Left ventricle myocardium inferior (tissue), 1 donor: ENCODE measurements at places on chromosomes 7 and 10. TPM values are rescaled to one million over a fixed set of nuclear protein-coding genes. Genes with fewer than 3 reads are reported as not detected.

The CYP2E1 gene
- total RNA-seq: 1.1 TPM

The JAKMIP3 gene
- 1.7 TPM for total RNA-seq

- no peak for DNase-seq
Observed at GRCh38 chr10:87000491-87000890, 19.6 kb upstream of the FAM25A start.

- DNase-seq: no peak
Observed at GRCh38 chr7:122833888-122834570, 52.2 kb downstream of the CADPS2 start.

- no peak for DNase-seq
Observed at GRCh38 chr10:7085913-7086589, 324.8 kb downstream of the SFMBT2 start.

DNA sequence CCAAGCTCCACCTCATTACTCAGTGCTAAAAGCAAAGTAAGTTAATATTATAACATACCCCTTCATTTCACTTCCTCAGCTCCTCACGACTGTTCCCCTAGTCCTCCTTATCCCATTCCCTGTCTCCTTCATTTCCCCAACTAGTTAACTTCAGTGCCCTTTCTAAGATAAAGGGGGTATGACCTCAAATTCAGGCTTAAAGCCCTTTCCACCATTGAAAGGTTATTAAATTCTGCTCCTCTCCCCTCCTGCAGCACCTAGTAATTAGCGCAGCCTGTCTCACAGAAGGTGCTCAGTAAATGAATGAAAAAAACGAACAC, 1.0 kb downstream of the CRPPA start:
- no peak for DNase-seq

GRCh38 chr7:30087371-30087770, 47.4 kb upstream of the MTURN start:
- DNase-seq: no peak

DNA sequence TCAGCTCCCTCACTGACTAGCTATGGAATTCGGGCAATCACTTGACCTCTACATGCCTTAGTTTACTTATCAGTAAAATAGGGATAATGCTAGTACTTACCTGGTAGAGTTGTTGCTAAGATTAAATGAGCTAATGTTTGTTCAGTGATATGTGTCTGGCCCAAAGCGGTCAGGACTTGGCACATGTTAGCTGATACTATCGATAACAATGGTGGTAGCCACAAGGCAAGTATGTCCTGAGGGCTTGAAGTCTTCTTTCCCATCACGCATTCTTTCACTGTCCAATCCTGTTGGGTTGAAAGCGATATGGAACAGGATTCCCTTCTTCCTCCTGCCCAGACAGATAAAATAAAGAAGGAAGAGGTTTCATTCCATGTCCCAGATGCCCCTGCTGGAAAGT, 25.5 kb upstream of the MXI1 start:
- DNase-seq: no peak

GRCh38 chr7:135553346-135553745, 4.4 kb upstream of the NUP205 start:
- no peak for DNase-seq

The ARHGEF35 gene
- 0.38 TPM for total RNA-seq

DNA sequence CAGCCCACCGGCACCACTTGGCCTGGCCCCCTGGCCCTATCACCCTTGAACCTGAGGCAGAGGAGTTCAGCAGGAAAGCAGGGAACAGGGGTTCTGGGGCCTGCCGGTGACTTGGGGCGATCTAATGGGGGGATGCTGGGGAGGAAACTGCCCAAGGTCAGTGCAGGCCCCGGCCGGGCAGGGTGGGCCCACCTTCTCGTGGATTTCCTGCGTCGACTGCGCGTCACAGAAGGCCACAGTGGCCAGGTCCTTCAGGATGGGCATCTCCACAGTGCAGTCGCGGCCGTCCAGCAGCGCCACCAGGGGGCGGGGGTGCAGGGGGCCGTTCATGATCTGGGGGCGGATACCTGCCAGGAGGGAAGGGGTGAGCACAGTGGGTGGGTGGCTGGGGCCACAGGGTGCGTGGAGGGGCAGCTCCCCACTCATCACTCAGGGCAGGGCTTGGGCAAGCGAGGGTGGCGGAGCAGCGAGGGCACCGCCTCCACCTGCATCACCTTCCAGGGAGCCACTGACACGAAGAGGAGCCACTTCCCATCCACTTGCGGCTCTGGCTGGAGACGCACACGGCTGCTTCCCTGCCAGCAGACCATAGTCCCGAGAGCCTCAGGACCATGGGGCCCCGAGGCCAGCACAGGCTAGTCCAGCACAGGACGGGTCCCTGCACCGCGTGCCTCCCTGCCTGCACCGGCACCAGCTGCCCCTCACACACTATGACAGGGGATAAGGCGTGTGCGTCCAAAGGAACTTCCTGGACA, 61.4 kb downstream of the ZRANB1 start:
- no peak for DNase-seq

GRCh38 chr7:64559206-64559605, 3.7 kb downstream of the ZNF680 start:
- no peak for DNase-seq

GRCh38 chr7:12314199-12314598, 89.5 kb downstream of the VWDE start:
- DNase-seq: no peak

DNA sequence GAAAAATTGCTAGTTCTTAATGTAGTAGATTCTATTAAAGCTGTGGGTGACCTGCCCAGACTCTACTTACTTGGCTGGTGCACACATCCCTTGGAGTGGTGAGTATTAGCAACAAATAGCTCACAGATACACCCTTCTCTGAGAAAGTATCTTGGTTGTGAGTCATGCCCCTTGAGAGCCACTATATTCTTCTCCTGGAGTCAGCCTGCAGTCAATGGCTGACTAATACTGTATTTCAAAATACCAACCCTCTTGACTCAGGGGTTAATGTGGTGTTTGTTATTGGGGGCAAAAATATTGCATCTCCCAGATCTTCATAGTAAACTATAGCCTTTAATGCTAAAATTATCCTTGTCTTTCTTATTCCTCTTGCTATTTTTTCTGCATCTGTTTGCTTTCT, 354.9 kb downstream of the BMPER start:
- DNase-seq: no peak

DNA sequence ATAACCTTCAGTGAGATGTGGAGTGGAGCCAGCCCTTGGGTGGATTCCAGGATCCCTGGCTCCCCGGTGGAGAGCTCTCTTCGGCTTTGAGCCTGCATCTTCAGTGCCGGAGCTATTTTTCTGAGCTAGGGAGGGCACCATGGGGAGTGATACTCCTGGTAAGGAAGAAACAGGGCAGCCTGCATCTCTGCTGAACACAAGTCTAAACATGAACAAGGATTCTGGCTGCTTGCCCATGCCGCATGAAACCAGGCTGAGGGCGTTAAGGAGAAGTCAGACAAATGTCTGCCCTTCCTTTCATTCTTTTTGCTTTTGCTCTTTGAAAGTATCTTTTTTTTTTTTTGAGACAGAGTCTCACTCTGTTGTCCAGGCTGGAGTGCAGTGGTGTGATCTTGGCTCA, 60.4 kb downstream of the EVX1 start:
- no peak for DNase-seq

DNA sequence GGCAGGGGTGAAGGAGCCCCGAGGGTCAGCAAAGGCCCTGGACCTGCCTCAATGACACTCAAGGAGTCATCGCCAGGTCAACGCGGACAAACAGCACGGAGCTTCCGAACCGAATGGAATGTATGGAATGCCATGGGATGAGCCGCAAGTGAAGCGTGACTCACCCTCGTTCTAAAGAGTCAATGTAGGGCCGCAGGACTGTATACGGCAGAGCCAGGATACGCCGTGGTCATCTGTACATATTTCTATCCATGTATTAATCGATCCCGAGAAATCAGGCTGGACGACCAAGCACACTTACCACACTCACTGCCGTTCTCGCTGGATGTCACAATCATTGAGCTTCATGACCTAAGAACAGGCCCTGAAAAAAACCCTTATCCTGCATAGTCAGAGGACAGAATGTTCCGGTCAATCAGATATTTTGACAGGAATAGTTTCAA, 4.3 kb downstream of the SNX8 start:
- no peak for DNase-seq

The PRPS1L1 gene
- not detected for total RNA-seq

The FAM25G gene
- total RNA-seq: not detected

GRCh38 chr7:835485-836401, 3.5 kb downstream of the SUN1 start:
- no peak for DNase-seq

The PRF1 gene
- 2.6 TPM for total RNA-seq

The SLC29A3 gene
- total RNA-seq: 1.7 TPM

- no peak for DNase-seq
Observed at GRCh38 chr7:50308532-50309385, 4.2 kb downstream of the IKZF1 start.

GRCh38 chr10:22317076-22317370, 835 bp downstream of the COMMD3 start:
- no peak for DNase-seq

DNA sequence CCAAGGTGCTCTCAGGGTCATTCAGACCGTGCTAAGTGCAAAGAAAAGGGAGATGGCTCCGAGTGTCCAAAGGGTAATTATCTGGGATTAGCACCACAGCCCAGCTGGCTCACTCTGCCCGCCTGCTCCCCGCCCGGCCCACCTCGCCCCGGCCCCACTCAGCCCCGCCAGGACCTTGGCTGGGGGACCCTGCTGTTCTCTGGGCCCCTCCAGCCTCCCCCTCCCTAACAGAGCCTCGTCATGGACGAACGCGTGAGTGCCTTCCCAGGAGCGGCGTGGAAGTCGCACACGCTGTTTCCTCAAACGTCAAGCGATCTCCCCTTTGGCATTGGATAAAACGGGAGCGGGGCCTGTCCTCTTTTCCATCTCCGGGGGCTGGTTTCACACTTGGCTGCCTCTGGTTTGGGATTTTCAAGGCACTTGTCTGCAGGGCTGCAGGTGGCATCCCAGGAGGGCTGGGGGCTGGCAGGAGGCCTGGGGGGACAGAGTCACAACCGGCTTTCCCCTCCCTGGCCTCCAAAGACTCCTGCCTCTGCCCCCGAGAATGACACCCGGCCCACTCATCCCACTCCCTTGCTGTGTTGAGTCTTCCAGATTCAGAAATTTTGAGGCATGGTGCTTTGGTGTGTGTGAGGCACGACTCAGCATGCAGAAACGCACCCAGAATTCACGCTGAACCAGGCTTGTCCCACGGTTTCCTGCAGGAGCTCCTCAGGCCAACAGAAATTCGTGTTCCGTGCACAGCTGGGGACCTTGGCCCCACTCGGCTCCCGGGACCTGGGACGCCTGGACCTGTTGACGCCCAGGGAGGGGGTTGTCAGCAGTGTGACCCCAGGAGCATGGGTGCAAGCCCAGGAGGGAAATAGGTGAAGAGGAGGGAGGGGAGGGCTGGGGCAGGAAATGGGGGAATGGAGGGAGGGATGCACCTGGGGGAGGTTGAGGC, 110.0 kb downstream of the PDGFA start:
- DNase-seq: peak; percentile 6

GRCh38 chr7:96991546-96992191, 13.7 kb upstream of the DLX6 start:
- DNase-seq: no peak

- DNase-seq: no peak
Observed at GRCh38 chr7:50393076-50393475, 57.1 kb downstream of the FIGNL1 start.

The LEP gene
- 0.14 TPM for total RNA-seq

GRCh38 chr10:8056871-8057331, 2.4 kb downstream of the GATA3 start:
- DNase-seq: no peak

DNA sequence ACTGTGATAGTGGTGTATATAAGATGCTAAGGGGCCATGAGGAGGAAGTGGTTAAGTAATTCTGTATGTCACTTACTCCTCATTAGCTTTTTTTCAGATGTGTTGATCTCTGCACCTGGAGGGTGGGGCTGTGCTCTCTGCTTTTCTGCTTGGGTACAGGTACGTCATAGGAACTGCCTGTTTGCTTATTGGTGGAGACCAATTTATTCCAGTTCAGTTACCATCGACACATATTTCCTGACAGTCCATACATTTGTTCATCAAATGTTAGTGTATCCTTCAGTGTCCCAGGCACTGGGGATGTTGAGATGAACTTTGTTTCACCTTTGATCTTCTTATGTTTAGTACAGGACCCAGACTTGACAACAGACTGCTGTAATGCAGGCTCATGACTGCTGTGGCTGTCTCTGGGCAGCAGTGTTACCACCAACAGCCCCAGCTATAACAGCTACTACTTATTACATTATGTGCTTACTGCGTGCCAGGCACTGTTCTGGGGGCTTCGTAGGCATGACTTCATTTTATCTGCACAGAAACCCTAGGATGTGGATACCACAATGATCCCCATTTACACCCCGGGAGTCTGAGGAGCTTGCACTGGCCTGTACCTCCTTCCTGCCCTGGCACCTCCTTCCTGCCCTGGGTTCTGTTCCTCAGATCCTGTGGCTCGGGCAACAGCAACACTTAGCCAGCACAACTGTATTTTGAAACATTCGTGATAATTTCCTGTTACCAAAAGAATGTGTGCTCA, 87.4 kb downstream of the BUB3 start:
- no peak for DNase-seq

DNA sequence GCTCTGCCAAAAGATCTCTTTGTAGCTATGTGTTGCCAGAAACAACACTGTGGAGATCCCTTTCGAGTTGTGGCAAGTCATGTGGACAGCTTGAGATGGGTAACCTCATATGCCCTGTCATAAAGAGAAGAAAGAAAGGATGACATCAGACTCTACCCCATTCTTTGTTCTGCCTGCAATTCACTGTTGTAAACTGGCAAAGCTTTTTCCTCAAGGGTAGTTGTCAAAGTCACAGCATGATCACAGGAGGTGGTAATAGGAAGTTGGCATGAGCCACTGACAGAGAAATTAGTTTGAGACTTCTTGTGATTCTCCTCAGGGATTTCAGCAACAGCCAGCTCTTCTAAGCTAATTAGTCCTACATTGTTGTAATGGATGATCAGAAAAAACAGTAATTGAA, 19.4 kb upstream of the MINDY3 start:
- no peak for DNase-seq

- DNase-seq: no peak
Observed at GRCh38 chr10:3889961-3890522, 105.0 kb upstream of the KLF6 start.

The ASB15 gene
- 76.8 TPM for total RNA-seq

DNA sequence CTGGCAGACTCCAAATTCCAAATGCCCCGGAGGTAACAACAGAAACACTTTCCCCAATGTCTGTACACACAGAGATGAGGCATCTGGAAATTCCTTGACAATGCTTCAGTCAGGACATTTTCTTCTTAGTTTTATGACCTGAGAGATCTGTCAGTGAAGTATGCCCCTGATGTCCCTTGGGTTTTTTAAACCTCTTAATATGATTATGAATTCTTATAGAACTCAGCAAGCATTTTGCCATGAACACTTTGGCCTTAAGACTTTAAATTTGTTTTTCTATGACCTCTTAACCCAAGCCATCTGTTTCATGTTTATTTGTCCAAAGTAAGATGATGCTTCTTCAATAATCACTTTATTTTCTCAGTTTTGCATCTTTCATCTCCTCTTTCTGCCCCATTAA, 1206.2 kb downstream of the GATA3 start:
- no peak for DNase-seq

DNA sequence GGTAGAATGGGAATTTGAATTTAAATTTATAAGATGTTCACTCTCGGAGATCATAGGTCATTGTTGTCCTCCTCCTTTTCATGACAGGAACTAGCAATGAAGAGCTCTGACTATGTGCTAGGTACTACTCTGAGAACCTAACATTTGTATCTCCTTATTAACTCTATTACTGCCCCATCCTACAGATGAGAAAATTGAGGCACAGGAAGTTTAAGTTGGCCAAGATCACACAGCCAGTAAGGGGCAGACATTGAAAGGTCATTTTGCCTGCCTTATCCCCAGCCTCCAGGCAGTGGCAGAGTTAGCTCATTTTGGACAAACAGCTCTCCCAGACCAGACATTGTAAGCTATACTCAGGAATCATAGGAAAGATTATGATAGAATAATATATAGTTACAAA, 6.0 kb downstream of the SRGN start:
- DNase-seq: no peak
